ENCODE measurements at places on chromosomes 3 and 15. TPM values are rescaled to one million over a fixed set of nuclear protein-coding genes. Genes with fewer than 3 reads are reported as not detected.

Gene UPK1B
- total RNA-seq, result 0.52 TPM

Gene IRAK2
- total RNA-seq, result 3.9 TPM

Gene MYO5A
- total RNA-seq, result 10.2 TPM

Gene SMAD3
- total RNA-seq, result 8.8 TPM

Gene C3orf22
- total RNA-seq, result not detected

Gene MST1R
- total RNA-seq, result 8.9 TPM

Gene PRSS50
- total RNA-seq, result 0.05 TPM

Gene TUSC7
- total RNA-seq, result not detected

Gene FEZF2
- 2.9 TPM for total RNA-seq

Gene ATP13A4
- 0.80 TPM for total RNA-seq

Gene GCNT3
- 1.1 TPM for total RNA-seq

Data from thymus (tissue), 14 donors.